ENCODE measurements at places on chromosomes 3 and 15.

- no peak for DNase-seq
Measured at GRCh38 chr3:25532431-25533162, 104.5 kb downstream of the RARB start.

DNA sequence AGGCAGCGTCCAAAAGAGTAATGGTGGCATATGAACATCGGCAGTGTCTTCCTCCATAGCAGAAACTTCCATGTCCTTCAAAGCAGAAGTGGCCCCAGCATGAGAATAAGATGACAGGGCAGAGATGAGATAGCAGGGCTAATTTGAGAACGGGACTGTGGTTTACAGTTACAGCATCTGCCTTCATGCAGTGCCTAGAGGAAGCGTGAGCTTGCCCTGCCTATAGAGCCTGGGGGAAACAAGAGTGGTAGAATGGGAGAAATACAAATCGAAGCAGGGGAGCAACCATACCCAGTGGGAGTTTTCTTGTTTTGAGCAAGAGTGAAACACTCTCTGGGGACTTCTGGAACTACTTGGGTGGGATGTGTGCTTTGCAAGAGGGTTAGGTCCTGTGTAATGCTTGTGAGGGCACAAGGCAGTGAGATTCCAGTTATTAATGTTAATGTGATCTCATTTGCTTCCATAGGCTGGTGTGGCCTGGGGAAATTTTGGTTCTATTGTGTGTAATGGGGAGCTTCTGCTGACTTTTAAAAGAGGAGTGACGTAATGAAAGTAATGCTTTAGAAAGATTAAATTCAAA lies 616.9 kb downstream of the ZIC1 start:
- no peak for DNase-seq

DNA sequence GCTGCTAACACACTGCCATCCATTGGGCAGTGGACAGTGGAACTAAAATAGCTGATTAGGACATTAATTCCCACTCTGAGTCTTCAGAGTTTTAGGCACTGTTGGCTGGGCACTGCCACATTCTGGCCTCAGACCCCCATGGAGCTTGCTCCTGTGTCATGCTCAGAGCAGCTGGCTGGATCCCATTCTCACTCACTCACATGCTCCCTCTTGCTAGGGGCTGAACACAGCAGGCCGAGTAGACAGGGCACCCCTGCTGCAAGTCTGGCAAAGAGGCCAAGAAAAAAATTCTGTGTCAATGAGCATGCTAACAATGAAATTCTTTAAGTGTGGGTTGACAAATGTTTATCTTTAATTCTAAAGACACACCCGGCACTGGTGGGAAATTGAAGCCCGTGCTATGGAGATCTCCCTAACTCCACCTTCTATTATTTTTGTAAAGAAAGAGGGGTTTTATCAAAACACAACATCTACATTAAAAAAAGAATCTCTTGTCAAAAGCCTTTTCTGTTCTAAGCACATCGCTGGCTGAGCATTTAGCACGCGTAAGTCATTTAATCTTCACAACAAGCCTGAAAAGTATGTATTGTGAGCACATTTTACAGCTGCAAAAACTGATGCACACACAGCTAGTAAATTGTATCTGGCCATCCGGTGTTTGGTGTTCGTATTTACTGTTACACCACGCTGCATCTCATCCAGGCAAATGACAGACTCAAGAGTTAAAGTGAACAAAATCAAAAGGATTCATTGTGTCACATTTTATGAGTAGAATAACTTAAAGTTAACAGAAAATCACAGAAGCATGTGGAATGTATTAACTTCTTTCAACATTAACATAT lies 362.1 kb downstream of the PLOD2 start:
- DNase-seq = peak; percentile 56

DNA sequence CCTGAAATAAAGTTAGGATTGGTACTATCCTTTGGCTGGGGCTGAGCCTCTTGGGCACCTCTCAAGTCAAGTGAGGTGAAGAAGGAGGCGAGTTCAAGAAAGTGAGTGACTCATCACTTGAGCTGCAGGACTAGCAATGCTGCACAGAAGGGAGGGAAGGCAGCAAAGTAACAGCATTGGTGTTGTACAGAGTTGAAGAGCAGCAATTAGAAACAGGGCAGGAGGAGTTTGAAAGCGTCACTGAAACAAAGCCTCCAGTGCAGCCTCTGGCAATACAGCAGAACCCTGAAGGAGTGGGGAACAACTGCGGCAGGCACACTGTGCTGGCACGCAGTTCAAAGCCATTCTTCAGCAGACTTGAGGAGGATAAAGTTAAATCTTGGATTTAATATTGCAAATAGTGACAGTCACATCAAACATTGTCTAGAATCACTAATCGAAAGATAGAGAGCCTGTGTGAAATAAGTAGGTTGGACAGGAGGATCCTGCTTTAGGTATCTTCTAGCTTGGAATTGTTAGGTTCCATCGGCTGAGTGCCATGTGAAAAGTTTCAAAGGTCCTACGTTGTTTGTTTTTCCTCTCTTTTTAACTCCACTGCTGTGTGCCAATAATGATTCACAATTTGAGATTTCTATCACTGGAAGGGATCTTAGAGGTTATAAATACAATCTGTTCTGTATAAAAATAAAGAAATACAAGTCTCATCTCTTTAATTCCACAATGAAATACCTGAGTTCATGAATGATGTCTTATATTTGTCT lies 479.8 kb downstream of the NAALADL2 start:
- DNase-seq = no peak

DNA sequence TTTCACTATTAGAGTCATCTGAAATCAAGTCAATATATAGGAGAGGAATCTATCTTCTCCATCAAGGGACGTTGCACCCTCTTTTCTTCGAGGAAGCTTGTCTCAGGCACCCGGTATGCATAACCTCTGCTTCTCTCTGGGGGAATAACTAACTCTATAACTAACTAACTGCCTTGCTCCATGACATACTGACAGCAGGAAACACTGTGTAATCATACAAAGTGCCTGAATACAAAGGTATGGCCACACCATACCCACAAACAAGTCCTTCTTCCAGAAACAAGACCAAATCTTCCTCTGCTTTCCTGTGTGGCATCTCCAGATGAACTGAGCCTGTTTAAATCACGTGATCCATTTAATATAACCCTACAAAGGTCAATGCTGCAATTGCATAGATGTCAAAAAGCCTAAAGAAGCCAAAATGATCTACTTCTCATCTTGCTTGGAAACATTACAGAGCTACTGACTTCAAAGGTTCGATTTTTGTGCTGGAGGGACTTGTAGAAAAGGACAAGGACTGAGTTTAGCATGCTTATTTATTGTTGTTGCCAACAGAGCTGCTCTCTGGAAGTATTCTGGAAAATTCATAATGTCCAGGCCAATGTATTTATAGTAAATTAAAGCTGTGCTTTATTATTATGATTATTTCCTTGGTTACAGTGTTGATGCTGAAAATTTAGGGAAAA lies 380.5 kb downstream of the FOXP1 start:
- no peak for DNase-seq

DNA sequence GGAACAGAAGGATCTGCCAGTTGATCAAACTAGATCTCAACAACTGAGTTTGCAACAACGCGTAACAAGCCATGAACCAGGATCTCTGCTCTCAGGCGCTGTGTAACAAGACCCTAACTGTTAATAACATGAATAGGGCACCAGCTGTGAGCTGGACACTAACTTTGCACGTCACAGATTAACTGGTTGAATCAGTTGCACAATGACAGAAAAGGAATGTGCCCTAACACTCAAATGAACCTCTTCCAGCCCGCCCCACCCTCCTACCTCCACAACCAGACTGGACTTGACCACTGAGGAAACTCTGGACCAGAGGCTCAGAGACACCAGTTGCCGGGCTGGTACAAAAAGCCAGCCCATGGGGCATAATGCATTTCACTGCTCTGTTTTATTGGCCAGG lies 34.3 kb downstream of the MCF2L2 start:
- DNase-seq = no peak

Measured in NCI-H2081 (cell line).